CD4-positive, alpha-beta T cell treated with Interleukin-15 for 4 hours (primary cell): ENCODE measurements at places on chromosomes 4 and X.

DNA sequence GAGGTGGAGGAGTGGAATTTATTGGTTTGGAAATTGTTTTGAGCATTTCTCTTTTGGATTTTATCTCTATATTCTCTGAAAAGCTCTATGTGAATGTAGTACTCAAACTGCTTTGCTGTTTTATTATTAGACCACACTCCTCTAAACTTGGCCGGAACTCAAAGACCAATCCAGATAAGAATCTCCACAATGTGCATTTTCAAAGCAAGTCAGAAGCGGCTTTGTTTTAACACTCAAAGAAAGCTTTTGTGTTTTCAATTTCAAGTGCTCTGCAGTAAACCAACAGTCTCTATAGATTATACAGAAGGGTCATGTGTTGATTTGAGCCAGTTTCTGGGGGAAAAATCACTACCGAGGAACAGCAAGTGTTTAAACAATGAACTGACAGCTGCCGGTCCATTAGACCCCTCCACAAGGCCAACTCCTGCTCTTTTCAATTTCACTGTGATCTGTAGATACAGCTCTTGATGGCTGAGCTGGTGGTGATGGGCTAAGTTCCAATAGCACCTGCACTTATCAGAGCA, 79.4 kb downstream of the FTHL17 start:
- DNase-seq: no peak

GRCh38 chr4:142961866-142962265, 115.8 kb upstream of the INPP4B start:
- no peak for DNase-seq

DNA sequence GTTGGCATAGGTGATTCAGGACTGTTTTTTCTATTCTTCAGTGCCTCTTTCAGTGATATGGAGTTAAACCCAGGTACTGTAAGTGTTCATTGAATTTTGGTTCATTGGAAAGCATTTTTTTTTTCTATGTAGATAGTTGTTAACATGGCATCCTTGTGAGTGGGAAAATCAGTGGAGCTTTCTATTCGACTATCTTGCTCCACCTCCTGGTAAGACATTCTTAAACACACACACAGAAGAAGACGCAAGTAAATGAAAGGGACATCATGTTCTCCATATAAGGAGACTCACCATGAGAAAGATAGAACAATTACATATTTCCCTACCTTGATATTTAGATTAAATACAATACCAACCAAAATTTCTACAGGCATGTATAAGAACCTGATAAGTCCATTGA, 598.5 kb upstream of the SPANXN1 start:
- DNase-seq: no peak

- no peak for DNase-seq
Observed at GRCh38 chr4:1205586-1206298, 33.4 kb upstream of the SPON2 start.

- DNase-seq: no peak
Observed at GRCh38 chr4:140222171-140222570, 68.2 kb upstream of the MAML3 start.

DNA sequence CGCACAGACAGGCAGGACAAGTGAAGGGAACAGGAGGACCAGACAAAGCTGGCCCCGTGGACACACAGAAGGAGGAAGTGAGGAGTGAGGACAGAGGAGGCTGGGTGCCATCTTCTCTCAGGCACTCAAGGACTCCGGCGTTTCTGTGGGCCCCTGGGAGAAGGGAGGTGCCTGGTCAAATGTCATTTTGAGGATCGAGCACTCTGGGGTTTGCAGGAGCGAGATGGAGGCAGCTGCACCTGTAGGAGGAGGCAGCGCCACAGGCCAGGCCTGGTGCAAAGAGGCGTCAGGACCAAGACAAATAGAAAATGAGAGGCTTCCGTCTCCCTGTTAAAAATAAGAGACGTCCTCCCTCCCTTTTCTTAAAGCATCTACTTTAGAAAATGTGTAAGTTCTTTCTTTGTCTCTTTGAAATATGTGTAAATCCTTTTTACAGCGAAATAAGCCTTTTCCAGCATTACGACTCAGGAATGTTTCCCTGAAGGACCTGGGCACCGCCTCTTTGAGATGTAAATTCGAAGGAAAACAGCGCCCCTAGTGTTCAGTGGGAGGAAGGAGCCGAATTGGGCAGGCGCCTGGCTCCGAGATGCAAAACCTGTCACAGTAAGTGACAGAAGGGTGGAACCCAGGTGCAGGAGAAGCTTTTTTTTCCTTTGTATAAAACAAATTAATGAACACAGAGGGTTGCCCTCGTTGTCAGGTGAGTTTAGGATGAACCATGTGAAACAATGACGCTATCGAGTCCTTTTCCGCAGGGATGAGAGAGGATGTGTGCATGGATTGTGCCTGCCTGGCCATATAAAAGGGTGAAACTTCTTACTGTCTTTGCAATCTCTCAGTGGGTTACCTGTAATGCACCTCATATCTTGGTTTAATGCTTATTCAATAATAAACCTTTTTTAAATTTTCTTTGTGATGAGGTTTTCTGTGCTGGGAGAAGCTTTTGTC, 1.4 kb upstream of the C4orf50 start:
- DNase-seq: peak; percentile 34
